HL-60 (cell line): ENCODE measurements at places on chromosomes 12 and 14.

DNA sequence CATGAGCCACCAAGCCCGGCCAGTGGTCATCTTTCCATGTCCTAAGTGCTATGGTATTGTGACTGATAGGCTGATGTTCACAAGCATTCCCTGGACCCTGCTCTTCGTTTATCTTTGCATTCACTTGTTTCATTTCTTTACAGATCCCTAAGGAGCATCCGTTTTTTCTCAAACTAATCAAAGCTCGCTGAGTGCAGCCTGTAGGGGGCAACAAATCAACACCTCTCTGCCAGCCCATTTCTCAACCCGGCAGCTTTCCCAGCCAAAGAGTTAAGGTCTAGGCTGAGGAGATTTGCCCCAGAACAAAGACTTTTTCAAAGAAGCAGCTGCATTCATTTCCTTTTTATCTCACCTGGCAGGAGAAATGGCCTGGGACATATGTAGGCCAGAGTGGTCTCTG, 12.1 kb downstream of the SIRT4 start:
- DNase-seq, result peak; percentile 7

DNA sequence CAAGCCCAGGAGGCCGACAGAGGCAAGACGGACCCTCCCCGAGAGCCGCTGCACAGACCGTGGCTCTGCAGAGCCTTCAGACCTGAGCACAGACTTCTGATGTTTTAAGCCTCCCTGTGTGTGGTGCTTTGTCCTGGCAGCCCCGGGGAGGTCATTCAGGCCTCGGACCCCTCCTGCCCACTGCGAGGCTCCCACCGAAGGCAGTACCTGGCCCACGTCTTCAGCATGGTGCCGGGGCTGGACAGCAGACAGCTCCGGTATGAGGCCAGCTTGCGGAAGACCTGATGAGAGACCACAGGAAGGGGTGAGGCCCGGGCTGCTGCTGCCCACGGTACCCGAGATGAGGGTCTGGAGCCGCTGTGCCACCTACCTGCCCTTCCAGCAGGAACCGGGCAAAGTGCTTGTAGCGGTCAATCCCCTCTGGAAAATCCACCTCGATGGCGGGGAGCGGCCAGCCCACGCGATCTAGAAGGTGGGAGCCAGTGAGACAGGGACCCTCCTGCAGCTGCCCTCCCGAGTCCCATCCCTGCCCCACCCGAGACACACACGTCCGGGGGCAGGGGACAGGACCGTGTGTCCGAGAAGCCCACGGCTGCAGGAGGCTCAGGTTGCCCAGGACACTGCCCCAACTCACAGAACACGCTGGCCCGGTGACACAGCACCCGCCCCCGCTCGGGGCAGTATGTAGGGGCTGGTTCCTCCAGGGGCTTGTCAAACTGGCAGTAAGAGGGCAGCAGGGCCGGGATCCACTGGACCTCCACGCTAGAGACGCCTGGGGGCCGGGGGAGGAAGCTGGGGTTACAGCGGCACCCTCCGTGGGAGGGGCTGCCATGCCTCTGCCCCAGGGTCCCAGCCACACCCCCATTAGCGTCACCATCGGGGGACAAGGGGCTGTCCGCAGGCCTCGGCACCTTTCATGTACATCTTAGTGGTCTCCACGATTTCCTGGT, 35.6 kb upstream of the UBC start:
- no peak for DNase-seq

- DNase-seq, result peak; percentile 8
These were observed 57.1 kb downstream of the NIN start for GRCh38 chr14:50773632-50774541.

DNA sequence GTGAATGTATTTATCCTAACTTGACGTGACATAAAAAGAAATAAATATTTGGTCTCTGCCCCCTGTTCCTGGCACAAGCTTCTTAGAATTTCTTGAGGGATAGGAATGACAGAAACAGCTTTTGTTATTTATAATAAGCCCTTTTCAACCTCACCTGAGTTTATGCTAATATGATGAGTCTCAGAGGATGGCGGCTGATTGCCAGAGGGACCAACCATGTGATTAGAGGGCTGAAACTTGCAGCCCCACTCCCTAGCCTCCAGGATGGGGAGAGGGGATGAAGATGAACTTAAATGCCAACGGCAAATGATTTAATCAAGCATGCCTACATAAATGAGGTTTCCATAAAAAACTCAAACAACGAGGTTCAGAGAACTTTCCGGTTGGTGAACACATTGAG, 42.9 kb downstream of the DNAI7 start:
- no peak for DNase-seq

- no peak for DNase-seq
These were observed 61.7 kb downstream of the PPP1R36 start for GRCh38 chr14:64611358-64612020.

GRCh38 chr14:78530078-78530477, 359.9 kb downstream of the NRXN3 start:
- no peak for DNase-seq

- DNase-seq, result no peak
These were observed 83.5 kb upstream of the NCOR2 start for GRCh38 chr12:124650912-124651311.

DNA sequence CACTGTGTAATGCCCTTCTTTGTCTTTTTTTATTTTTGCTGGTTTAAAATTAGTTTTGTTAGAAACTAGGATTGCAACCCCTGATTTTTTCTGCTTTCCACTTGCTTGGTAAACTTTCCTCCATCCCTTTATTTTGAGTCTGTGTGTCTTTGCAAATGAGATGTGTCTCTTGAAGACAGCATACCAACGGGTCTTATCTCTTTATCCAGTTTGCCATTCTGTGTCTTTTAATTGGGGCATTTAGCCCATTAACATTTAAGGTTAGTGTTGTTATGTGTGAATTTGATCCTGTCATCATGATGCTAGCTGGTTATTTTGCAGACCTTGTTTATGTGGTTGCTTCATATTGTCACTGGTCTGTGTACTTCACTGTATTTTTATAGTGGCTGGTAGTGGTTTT, 43.5 kb upstream of the LALBA start:
- DNase-seq, result no peak

DNA sequence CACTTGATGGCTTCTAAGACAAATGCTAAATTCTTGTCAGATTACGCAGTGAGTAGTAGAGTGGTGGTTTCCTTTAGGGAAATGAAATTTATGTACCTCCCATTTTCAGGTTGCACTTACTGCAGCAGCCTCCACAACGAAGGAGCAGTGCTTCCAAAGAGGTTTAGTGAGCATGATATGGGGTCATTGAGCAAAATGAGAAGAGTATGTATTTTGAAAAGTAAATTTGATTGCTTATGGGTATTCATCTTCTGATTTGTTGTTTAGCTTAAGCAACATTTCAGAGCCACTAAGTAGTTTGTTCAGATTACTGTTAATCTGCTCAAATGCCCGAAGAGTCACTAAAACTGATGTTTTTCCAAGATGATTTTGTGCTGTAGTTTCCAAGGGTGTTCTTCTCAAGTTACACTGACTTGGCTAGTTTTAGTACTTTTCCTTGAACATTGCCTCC, 493.6 kb downstream of the PCNX1 start:
- no peak for DNase-seq

- DNase-seq, result no peak
These were observed 177.9 kb downstream of the RBM19 start for GRCh38 chr12:113788020-113788856.

DNA sequence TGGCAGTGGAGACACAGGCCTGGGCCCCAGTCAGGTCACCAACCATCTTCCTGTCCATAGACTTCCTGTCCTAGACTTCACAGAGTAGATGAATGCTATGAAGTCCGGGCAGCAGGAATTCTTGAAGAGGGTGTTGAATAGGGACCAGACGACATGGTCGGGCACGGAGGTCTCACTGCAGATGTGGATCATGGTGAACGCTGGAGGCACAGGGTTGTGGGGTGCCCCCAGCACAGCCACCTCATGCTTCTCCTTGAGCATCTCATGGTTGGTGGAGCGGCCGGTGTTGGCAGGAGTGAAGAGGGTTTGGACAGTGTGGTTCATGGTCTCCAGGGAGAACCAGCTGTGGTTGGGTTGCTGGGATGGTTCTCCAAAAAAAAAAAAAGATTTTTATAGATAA, 55.8 kb upstream of the AMIGO2 start:
- no peak for DNase-seq

GRCh38 chr14:98109326-98109725, 1162.7 kb downstream of the BCL11B start:
- no peak for DNase-seq

- no peak for DNase-seq
These were observed 361.8 kb downstream of the TMEM121 start for GRCh38 chr14:105888151-105888550.

GRCh38 chr12:91940322-91940721, 205.3 kb downstream of the BTG1 start:
- DNase-seq, result no peak

GRCh38 chr12:54725233-54725843, 77.2 kb upstream of the DCD start:
- DNase-seq, result peak; percentile 19

DNA sequence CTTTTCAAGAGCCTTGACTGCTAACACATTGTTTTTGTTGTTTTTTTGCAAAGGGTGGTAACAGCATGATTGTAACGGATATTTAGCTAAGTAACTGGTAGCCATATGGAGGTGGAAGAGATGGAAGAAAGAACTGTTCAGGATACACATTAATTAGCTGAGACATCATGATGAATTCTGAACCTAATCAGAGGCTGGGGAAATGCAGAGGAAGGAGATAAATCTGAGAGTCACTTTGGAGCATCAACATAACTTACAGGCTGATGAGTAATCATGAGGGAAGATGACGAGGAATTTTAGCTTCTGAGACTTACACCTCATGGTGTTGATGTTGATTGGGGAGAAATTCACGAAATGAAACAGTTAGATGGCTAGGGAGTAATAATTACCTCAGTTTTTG, 62.3 kb downstream of the NIN start:
- DNase-seq, result no peak

DNA sequence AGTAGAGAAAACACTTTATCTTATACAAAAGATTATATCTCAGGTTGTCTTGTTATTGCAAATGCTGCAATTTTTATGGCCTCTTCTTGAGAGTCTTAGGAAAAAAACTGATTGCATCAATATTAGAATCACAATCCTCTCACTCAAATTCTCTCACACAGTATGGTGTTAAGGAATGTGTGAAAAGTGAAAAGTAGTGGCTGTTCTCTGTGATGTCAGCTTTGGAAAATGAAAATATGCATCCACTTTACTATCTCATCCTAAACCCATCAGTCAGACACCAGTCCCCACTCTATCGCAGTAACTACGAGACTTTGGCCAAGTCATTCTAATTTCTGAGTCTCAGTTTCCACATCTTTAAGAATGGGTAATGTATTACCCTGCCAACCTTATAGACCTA, 32.6 kb upstream of the NTF3 start:
- no peak for DNase-seq

DNA sequence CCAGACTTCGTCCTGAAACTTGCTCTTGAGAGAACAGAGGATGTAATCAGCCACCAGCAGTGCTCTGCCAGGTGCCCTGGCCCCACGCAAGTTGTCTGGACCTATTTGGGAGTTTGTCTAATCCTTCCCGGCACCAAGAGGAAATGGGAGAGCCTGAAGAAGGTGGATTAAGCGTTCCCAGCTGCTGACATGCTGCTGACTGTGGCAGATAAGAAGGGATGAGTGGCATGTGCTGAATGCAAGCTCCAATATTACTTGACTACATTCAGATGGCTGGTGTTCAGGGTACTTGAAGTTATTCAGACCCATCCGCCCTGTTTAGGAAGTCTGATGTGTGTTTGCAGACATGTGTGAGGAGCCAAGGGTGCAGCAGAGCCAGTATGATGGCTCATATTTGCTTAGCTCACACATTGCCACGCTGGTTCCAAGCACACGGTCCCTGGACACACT, 440.6 kb upstream of the CCDC196 start:
- no peak for DNase-seq

DNA sequence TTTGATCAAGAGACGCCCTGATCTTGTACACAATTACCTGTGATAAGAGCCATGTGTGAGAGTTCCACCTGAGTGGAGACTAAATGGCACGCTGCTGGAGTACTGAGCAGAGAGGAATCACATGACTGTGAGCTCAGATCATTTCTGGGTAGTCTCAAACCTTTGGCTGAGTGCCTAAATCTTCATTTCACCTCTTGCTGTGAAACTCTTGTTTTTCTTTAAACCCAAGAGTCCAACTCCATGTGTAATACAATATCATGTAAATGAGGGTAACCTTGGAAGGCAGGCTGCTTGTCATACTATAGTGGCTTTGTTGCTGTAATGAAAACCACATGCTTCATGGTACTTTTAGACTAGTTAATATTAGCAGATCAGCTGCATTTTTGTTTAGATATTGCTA, 156.9 kb downstream of the CAND1 start:
- DNase-seq, result no peak

- DNase-seq, result no peak
These were observed 168.9 kb downstream of the ADGRD1 start for GRCh38 chr12:131122631-131123030.

DNA sequence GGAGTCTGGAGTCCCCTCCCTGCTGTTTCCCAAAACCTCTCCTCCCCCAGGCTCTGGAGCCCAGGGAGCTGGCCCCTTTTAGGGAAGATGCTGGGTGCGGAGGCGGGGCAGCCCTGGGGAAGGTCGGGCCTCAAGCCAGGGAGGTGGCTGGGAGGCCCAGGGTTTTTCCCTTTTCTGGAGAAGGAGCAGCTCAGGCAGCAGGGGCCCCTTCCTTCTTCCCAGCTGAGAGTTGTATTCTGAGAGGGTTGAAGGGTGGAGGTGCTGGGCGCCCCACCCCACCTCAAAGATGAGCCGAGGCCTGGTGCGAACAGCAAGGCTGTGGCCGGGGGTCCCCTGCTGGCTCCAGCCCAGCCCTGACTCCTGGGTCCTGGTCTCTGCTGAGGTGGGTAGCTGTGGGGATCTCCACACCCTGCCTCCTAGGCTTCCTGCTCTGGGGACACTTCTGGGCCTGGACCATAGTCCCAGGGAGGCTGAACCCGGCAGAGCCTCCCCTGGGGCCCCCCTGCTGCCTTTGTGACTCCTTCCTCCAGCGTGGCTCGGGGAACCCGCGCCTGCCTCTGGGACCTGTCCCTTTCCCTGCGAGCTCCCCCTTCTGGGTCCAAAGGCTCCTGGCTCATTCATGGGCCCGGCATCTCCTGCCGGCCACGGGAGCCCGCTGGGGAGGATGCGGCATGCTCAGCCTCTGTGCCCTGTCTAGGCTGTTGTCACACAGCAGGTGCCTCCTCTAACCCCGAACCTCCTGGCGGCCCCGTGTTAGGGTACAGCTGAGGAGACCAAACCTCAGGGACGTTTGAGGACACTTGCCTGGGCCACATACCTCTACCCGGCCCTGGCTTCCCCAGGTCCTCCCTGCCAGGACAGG, 4.4 kb downstream of the TRMT61A start:
- no peak for DNase-seq

- DNase-seq, result peak; percentile 71
These were observed 6.1 kb upstream of the CNIH1 start for GRCh38 chr14:54447231-54447692.

GRCh38 chr12:27422697-27423096, 23.8 kb upstream of the SMCO2 start:
- no peak for DNase-seq
